ENCODE measurements at places on chromosomes 11 and 22.

GRCh38 chr11:34727228-34727737 is 106.4 kb downstream of the EHF start:
- no peak for DNase-seq

DNA sequence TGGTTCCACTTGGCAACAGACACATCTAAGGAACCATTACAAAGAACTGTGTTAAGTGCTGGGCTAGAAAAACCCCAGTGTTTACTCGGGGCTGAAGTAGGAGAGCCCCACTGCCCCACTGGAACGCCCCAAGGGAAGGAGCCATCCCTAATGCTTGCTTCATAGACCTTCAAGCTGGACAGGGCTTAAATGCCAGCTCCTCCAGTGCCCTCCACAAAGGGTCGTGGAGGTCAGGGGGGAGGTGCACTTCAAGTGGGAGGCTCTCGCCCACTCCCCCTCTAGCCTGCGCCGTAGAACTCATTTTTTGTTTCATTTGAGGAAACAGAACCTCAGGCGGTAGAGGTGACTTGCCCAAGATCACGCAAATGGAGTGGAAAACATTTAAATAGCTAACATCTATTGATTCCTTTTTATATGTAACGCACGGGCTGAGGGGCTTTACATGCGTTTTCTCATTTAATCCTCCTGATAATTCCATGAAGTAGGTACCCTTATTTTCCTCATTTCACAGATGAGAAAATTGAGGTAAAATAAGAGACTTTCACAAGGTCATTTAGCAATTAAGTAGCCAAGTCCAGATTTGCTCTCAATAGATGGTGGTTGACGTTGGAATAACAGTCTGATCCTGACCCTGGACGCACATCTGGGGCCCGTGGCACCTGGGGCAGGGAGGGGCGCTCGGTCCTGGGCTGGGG is 545 bp upstream of the ZDHHC13 start:
- no peak for DNase-seq

DNA sequence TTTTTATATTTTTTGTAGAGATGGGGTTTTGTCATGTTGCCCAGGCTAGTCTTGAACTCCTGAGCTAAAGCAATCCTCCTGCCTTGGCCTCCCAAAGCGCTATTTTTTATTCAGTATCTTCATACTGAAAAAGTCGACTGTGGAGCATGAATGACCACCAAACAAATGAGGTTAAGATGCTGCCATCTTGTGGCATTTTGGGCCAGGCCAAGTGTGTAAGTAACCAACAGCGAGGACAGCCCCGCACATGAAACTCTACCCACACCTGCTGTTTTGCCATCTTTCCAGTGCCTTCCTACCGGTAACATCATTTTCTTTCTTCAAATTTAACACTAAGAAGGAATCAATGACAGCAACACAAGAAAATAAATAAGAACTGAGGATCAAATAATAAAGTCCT is 32.2 kb upstream of the AQP11 start:
- DNase-seq, result peak; percentile 31

DNA sequence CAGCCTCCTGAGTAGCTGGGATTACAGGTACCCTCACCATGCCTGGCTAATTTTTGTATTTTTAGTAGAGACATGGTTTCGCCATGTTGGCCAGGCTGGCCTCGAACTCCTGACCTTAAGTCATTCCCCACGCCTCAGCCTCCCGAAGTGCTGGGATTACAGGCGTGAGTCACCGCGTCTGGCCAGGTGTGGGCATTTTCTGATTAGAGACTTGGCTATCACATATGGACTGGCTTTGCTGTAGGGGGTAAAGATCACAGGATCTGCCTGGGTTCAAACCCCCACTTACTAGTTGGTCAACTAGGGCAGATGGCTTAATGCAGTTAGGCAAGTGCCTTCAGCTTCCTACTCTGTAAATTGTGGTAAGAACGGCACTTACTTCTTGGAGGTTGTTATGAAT is 6.5 kb downstream of the CD248 start:
- DNase-seq, result no peak

DNA sequence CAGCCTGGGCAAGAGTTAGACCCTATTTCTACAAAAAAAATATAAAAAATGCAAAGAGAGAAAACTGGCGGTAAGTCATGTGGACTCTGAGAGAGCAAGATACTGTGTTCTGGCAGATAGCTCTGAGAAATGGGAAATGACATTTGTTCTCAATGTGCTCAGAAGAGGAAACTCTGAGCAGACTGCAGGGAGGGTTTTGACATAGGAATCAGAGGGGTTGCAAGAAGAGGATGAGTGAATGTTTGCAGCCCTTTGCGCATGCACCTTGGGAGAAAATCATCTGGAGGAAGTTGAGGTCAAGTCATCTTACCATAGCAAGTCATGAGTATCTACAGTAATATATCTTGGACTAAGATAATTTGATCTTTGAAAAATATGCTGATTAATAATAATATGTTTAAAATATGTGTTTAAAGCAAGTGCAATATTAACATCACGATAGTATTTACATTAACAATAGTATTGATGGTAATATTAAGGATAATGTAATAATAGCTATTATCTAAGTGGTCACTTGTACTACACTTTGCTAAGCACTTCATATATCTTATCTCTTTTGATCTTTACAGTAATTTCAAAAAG is 2.6 kb downstream of the ACER3 start:
- no peak for DNase-seq

DNA sequence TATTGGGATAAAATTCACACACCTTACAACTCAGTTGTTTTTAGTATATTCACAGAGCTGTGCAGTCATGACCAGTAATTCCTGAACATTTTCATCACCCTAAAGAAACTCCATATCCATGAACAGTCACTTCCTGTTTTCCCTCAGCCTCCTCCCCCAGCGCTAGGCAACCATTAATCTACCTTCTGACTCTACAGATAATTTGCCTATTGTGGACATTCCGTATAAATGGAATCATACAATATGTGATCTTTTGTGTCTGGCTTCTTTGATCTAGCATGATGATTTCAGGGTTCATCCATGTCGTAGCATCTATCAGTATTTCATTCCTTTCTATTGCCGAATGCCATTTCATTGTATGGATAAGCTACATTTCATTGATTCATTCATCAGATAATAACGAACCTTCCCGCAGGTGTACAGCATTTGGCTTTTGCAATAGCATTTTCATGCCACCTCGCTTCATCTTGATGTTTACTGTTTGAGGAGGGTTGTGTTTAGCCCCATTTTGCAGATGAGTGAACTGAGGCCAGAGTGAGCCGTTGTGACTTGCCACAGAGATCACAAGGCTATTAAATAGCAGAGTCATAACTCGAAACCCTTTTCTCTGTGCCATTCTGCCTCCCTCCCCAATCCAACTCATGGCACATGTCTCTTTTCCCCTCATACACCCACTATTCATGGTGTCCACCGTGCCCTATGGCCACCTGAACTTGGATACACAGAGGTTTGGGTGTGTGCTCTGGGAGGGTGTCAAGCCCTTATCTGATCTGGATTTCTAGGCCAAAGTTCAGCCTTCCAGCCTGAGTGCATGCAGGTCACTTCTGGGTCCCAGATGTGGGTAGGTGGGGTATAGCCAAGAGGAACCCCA is 11.1 kb upstream of the MYH9 start:
- DNase-seq, result no peak

- DNase-seq, result no peak
These were observed 13.6 kb upstream of the MTNR1B start for GRCh38 chr11:92955860-92956259.

GRCh38 chr11:111347723-111348115 is 31.4 kb downstream of the POU2AF1 start:
- DNase-seq, result no peak

DNA sequence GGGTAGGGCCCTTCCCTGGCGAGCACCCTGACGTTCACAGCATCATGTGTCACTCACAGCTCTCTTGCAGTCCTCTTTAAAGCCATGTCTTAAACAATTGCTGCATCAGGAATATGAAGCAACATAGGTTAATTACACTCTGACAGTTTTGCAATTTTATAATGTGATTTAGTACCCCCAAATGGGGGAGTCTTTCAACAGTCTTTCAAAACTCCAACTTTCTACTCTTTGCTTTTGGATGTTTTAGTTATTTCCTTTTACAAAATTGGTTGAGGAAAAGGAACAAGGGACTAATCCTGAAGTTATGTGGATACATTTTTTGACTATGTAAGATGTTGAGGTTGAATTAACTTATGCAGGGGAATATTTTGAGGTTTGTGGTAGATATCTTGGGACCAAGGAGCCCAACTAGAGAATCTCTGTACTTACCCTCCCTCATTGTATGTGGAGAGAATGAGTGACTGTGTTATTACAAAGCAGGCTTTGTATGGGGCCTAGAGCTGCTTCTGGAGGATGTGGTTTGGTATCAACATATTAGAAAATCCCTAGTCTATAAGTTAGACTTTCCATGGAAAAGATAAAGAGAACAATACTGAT is at the start of gene MMP8:
TSS of gene MMP8 (minus strand) at position 51 of the 597 bp plus-strand sequence. CDS start 99 bp downstream, outside the sequence.
- no peak for DNase-seq

GRCh38 chr22:21567456-21568346 is at the start of gene UBE2L3:
Gene UBE2L3, plus strand, starts transcription at chr22:21567714. Its CDS starts 31 bp downstream, at chr22:21567745.
- peak; percentile 73 for DNase-seq

DNA sequence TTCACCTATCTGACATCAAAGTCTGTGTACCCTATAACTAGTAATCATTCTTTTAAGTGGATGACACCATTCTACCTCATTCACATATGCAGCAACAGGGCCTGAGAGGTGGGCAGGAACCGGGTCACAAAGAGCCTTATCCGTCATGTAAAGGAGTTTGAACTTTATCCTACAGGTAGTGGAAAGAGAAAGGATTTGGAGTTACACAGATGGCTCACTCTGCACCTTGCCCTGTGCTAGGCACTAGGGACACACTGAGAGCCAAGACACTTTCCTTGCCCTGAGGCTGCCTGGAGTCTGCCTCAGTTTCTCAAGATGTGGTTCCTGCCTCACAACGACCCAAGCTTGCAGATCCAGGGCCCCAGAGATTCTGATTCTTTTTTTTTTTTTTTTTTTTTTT is 14.3 kb upstream of the ACER3 start:
- no peak for DNase-seq
